ENCODE measurements at places on chromosomes 13 and 19.
A peak's percentile ranks its signal among the peaks of the same experiment; 100 is the strongest.

DNA sequence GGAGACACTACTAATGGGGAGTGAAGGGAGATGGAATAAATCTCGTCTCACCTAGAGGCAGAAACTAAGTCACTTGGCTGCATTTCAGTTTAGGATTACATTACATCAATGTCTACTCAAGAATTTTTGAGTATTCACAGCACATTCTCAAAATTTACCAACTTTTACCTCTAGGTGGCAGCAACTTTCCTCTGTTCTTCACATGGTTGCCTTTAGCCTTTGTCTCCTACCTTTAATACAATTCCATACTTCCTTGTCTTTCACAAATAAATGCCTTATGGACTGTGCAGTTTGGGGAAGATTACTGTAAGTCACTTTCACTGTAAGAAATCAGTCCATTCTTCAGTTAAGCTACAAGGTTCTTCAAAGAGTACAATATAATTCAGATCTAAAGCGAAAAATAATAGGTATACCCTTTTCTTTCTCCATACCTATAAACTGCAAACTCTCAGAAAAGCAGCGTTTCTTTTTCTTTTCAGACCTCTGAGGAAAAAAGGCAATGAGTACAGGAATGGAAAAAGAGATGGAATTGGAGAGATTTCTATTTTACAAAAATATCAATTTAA lies 379.4 kb downstream of the KLF12 start:
- no peak for DNase-seq

- no peak for DNase-seq
These were observed 157.5 kb downstream of the PCDH20 start for GRCh38 chr13:61258185-61258584.

- DNase-seq = peak; percentile 81
These were observed 918 bp upstream of the LHB start for GRCh38 chr19:49017666-49018351.

DNA sequence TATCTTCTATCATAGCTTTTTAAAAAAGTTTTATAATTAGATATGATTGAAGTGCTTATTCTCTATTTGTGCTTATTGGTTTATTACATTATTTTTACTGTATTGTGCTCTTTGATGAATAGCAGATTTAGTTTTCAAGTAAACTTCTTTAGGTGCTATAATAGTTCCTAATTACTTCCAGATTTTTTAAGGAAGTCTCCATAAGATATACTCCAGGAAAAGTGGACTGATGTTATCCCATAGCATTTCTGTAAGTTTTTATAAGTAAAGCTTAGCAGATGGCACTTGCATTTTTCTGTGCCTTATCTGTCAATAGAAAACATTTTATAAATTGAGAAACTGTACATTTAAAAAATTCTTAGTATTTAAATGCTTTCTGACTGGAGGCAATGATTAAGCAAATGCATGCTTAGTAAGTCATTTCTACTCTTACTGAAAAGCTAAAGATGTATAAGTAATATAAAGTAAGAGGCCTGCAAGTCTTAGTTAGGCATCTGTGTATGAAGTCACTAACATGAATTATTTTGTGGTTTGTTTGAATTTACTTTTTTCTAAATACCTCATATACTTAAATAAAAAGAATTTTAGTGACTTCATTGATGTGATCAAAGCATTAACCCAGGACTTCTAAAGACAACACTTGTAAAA lies 182.8 kb downstream of the MAB21L1 start:
- no peak for DNase-seq

DNA sequence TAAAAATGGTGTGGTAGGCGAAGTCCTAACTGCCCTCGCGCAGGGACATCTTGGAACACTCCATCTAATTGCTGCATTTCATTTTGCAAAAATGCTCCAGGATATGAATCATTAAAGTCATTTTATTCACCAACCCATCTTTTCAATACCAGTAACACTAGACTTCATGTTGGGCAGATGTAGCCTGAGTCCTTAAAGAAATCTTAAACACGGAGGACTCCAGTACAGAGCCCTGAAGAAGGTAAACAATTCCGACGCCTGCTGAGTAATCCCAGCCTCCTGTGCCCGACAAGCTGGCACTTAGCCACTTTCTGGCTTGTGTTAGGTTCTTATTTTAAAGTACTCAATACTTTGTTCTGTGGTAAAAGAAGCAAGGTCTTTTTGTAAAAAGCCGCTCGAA lies 58.0 kb upstream of the IRS2 start:
- no peak for DNase-seq
